CD4-positive, alpha-beta T cell treated with Interleukin-4 for 1 hour (primary cell): ENCODE measurements at places on chromosomes 3 and 15.

GRCh38 chr3:37924453-37924852, 62.8 kb downstream of the CTDSPL start:
- no peak for DNase-seq

GRCh38 chr3:140051019-140051957, 116.3 kb downstream of the CLSTN2 start:
- no peak for DNase-seq

- no peak for DNase-seq
These were observed 785.0 kb downstream of the PDCD6IP start for GRCh38 chr3:34583451-34583850.

DNA sequence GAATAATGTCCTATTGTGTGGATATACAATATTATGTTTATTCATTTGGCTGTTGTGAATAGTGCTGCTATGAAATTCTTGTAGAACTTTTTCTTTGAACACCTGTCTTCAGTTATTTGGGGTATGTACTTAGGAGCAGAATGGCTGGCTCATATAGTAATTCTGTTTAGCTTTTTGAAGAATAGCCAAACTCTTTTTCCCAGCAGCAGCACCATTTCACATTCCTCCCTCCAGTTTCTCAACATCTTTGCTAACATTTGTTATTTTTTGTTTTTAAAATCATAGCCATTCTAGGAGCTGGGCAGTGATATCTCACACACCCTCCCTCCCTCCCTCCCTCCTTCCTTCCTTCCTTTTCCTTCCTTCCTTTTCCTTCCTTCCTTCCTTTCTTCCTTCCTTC, 39.7 kb downstream of the LSM3 start:
- no peak for DNase-seq

DNA sequence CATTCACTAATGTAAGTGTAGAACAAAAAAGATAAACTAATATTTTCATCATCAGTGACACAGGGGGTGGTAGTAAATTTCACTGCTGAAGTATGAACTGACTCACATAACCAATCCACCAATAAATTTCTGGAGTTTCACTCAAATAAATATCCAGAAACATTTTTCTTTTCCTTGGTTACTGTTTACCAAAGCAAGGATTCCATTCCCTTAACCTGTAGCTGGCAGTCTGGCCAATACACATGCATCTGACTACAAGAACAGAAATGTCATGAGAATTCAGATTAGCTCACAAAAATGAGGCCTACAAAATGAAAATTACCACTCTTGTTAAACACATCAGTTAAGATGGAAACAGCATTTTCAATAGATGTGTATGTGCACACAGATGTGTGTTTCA, 80.3 kb downstream of the STAG1 start:
- no peak for DNase-seq

DNA sequence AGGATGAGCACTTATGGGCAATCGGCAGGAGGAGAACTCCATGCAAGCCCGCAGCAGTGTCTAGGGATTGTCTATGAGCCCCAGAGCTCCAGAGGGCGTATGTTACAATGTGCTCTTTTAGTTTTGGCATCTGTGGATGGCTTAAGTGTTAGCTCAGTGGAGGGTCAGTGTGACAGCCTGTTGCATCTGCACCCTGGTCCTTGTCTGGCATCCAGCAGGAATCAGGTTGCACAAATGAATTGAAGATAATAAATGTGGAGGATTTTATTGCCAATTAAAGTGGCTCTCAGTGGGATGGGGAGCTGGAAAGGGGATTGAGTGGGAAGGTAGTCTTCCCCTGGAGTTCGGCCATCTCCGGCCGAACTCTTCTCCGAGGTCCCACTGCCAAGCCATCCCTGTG, 11.8 kb upstream of the PRICKLE2 start:
- no peak for DNase-seq

- no peak for DNase-seq
These were observed 27.4 kb upstream of the FURIN start for GRCh38 chr15:90840954-90841353.

- DNase-seq: no peak
These were observed 420.9 kb upstream of the NECTIN3 start for GRCh38 chr3:110650741-110651140.

DNA sequence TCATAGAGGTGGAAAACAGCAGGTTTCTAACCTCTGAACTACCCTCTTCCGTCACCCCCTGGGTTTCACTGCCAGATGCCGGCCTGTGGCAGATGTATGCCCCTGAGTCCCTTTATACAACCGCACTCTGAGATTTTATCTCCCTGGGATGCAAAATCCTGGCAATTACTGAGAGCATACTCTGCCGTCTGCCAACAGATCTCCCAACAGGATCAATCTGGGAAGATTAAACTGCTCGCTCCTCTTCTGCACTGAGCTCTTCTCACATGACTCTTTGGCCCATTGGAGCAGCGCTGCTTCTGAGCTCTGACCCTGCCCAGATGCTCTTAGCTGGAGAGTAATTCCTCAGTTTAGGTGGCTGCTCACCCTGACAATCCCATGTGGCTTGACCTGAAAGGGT, 133.2 kb downstream of the LIPC start:
- no peak for DNase-seq

- no peak for DNase-seq
These were observed 191.5 kb upstream of the SLC2A2 start for GRCh38 chr3:171218069-171218468.

DNA sequence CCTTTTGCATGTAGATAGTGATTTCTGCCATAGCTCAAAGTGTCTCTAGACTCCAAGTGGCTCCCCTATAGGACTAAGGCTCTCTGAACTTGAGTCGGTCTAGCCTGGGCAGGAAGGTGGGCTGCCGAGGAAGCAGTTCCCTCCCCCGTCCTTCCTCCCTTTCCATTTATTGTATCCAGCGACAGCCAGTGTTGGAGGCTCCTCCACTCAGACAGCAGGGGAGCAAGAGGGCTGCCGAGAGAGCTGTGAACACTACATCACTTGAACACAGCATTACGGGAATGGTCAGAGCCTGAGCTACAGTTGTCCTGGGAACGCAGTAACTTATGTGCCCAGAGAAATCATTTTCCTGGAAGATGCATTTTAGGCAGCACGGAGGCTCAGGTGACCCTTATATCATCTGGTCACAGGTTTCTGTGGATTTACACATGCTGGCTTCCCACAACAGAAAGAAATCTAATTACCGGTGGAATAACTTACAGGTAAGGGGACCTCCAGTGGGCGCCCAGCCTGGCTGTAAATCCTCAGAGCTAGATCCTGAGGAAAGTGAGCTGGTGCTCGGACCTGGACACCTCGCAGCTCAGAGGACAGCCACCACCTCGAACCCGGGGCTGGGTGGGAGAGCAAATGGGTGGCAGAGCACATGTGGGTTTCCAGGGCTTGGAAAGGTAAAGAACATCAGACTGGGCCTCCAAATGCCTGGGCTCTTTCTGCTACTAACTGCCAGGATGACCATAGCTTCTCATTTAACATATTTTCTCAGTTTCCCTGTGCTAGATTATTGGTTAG, 197.1 kb downstream of the UACA start:
- no peak for DNase-seq

DNA sequence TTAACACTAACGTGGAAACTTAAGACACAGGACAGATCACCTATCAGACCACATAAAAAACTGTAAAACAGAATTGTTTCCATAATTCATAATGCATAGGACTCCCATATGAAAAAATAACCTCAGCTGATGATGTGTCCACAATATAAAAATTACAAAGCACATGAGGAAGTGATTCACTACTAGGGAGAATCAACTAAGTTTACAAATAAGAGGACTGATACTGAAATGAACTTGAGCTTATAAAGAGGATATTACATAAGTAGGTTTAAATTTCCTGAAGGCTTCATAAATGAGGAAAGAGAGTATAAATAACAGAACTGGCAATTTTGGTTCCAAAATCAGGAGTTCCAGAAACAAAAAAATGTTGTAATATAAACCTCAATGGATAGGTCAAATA, 111.9 kb downstream of the SAMMSON start:
- no peak for DNase-seq

- no peak for DNase-seq
These were observed 63.0 kb upstream of the SMAD3 start for GRCh38 chr15:67002368-67002767.
